ENCODE measurements at places on chromosomes 12 and 14. TPM values are rescaled to one million over a fixed set of nuclear protein-coding genes. Genes with fewer than 3 reads are reported as not detected.

DNA sequence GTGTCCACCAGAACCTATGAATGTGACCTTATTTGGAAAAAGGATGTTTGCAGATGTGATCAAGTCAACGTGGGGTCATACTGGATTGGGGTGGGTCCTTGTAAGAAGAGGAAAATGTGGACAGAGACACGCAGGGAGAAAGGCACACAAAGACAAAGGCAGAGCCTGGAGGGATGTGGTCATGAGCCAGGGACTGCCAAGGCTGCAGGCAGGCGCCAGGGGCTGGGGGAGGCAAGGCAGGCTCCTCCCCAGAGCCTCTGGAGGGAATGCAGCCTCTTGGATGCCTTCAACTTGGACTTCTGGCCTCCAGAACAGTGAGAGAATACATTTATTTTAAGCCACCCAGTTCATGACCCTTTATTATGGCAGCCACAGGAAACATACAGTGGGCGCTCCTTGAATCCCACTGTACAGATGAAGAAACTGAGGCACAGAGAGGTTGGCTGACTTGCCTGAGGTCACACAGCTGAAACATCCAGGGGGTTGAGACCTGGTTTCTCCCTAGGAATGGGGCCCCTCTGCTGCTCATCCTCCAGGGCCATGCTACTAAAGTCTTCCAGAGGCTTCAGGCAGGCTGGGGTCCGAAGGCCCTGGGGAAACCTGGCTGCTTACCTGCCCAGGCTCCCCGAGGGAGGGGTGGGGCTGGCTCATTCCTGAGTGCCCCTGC is 99.7 kb downstream of the RFLNA start:
- DNase-seq: no peak

- no peak for DNase-seq
Observed at GRCh38 chr12:43307126-43307525, 244.9 kb downstream of the ADAMTS20 start.

GRCh38 chr14:65470404-65470880 is 57.9 kb downstream of the FUT8 start:
- no peak for DNase-seq

- peak; percentile 93 for DNase-seq
Observed at GRCh38 chr14:35404449-35405303, at the start of gene NFKBIA. Gene NFKBIA (minus strand): TSS chr14:35404749. CDS start chr14:35404644, 105 bp downstream.

DNA sequence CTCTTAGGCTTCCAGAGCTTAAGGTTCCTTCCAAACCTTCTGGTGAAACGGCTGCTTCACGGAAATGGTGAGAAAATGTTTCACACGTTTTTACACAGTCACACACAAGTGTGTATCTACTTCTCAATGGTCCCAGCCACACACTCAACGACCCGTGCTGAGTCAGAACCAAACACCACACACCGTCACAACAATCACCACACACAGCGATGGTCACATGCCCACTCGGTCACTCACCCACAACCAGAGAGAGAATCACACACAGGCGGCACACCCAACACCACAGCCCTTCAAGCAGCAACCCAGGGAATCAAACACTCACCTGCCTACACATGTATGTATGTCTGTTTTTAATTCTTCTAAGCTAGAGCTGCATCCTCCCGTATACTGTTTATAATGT is 12.6 kb upstream of the PLEKHD1 start:
- no peak for DNase-seq

The LHX5 gene
- total RNA-seq: not detected

The DYNLL1 gene
- 323 TPM for total RNA-seq

DNA sequence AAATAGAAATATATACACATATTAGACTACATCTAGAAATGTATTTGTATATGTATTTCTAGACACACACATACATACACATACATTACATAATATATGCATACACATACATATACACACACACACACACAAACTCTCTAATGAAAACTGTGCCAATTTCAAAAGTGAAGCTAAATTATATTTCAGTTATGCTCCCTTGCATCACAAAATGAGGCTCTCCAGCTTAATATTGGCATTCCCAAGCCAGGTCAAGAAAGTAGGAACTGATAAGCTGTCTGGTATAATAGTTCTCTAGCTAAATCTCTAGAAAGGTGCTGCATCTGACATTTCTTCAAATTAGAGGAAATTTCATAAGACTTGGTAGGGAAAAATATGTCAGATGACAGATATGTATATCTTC is 56.9 kb downstream of the GARIN6 start:
- no peak for DNase-seq

The FAM181A gene
- not detected for total RNA-seq

DNA sequence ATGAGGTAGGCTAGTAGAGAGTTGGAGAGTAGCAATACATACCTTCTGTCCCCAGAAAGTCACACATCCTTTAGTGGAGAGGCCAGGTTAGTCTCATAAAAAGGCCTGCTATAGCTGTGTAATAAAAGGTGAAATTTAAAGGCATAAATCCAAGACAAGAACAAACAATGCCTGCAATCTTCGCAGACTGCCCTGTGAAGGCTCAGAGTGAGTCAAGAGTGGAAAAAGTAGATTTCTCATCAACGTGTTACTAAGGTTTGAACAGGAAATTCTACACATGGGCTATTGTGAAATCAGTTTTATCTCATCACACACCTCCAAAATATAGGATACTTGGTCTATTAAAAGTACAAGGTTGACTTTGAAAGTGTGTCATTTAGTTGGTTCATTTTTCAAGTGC is at the start of gene KLRC1:
Gene KLRC1, minus strand, starts transcription at position 222 of the 400 bp plus-strand sequence. CDS start 2,221 bp downstream, outside the sequence.
- DNase-seq: no peak

DNA sequence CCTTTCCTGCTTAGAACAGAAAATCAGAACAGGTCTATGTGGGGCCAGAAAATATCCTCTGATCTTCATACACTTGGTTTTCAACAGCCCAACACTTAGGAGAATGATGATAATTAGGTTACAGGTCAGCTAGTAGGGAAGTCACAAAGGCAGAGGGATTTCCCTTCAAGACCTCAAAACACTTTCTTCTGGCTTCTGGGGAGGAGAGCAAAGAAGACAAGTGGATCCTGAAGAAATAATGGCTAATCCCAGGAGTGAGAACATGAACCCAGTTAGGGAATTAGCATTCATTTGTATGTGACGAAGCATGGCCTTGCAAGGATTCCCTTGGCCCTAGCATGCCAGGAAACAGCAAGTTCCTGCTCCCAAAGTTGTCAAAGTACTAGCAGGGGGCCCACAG is 223.3 kb downstream of the BCAT1 start:
- no peak for DNase-seq

The IGF1 gene
- 1.6 TPM for total RNA-seq

The SERPINA5 gene
- total RNA-seq: not detected

GRCh38 chr14:103081951-103082350 is 2.1 kb upstream of the LBHD2 start:
- DNase-seq: no peak

The COX8C gene
- total RNA-seq: not detected

DNA sequence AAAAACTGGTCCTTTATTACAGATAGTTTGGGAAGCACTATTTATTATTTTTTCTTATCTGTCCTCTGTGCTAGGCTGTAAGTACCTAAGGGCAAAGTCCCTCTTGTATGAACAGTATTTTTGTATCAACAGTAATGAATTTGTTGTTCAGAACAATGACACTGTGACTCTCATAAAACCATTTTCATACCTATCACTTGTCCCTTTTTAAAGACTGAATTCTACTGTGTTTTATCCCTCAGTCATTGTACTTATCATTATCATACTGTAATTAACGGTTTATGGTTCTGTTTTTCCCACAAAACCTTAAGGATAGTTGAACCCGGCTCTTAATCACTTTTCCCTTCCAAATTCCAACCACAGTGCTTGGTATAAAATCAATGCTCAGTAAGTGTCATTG is 69.4 kb downstream of the SRGAP1 start:
- DNase-seq: no peak

GRCh38 chr14:82502043-82502442 is 968.4 kb upstream of the SEL1L start:
- no peak for DNase-seq

DNA sequence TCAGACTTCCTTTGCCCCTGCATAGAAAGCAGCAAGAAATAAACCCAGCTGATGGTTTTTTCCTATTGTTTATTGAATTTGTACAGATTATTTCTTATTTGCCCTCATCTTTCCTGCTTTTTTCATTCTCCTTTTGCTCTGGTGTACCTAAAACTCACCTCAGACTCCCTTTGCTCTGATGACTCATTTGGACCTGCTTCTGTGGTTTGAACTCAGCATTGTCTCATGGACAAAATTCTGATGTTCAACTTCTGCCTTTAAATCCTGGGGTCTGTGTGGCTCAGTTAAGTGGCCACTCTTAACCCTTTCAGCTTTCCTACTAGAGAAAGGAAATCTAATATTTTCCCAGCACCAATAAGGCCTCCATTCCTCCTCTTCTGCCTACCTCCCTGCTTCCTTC is 3.5 kb upstream of the SENP1 start:
- no peak for DNase-seq

The GNG2 gene
- total RNA-seq: 120 TPM

DNA sequence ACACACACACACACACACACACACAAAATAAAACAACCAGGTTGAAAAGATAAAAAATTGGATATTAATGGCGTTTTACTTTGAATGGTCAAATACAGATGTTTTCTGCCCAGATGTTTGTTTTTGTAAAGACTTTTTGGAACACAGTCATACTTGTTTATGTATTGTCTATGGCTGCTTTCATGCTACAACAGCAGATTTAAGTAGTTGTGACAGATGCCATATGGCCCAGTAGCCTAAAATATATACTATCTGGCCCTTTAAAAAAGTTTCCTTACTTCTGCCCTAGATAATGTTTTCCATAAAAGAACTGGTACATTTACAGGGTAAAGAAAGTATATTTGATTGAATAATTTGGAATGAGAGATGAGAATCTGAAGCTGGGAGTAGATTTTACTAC is 1362.8 kb upstream of the SEL1L start:
- no peak for DNase-seq

The FITM1 gene
- total RNA-seq: 1.0 TPM

DNA sequence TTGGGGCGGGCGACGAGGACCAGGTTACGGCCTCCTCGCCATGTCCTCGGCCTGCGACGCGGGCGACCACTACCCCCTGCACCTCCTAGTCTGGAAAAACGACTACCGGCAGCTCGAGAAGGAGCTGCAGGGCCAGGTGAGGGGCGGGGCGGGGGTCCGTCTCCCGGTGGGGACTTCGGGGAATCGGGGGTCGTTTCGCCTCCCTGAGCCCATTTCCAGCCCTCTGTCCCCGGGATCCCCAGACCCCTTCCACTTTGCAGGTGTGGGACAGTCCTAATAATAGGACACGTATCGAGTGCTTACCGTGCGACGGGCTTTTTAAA is 380 bp downstream of the ANKRD13A start:
- no peak for DNase-seq

- peak; percentile 46 for DNase-seq
Observed at GRCh38 chr12:57430112-57430930, 522 bp downstream of the R3HDM2 start.

GRCh38 chr12:6463216-6463615 is 7.3 kb downstream of the VAMP1 start:
- DNase-seq: no peak

The PLEK2 gene
- total RNA-seq: not detected

DNA sequence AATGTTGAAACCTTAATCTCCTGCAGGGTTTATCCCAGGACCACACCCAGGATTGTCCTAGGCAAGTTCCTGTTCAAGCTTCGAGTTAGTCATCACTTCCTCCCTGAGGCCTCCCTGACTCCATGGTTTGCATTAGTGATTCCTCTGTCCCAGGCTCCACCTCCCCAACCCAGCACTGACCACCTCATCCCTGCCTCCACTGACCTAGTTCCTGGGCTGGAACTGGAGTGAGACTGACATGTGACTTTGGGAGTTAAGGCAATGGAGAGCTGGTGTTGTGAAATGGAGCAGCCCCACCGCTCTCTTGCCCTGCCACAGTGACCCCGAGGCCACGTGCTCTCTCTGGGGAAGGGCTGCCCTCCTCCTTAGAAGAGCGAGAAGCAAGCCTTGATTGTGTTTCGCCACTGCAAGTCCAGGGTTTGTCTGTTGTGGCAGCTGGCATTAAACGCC is 15.8 kb upstream of the DTX1 start:
- no peak for DNase-seq

DNA sequence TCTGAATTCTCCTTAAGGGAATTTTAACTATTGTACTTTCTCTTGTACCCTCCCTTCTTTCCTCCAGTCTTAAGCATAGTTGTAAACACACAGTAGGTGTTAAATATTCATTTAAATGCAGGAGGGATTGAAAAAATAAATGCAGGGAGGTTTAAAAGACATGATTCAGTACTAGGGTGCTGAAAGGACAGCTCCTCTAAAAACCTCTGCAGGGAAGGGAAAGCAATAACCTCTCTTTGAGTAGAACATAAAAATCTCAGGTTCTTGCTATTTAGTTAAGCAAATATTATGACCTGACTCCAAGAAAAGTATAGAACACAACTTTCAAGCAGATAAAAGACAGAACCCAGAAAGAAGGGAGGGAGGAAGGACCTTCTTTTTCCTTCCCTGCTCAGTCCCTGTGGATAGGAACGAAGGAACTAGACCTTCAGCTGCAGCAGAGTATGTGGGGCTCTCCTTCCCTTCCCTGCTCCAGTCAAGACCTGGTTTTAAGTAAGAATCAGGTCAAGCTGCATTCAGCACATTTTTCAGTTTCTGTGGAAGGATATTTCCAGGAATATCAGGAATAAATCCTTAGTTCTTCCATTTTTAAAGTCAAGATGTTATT is 4.7 kb downstream of the MAP3K9 start:
- no peak for DNase-seq

DNA sequence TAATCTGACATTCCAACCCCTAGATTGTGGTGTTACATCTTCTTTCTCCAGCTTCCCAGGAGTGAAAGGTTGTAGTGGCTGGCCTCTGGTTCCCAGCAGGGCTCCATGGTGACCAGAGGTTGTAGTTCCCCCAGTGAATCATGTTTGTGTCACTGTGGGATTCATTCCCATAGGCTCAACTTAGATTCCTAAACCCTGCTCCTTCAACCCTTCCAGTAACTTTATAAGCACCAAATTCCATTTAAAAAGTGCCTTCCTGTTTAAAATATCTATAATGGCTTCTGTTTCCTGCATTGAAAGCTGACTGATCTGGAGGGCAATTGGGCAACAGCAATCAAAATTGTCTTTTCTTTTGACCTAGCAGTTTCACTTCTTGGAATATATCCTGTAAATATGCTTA is 40.5 kb upstream of the TBC1D15 start:
- DNase-seq: no peak

The CD163 gene
- total RNA-seq: not detected

DNA sequence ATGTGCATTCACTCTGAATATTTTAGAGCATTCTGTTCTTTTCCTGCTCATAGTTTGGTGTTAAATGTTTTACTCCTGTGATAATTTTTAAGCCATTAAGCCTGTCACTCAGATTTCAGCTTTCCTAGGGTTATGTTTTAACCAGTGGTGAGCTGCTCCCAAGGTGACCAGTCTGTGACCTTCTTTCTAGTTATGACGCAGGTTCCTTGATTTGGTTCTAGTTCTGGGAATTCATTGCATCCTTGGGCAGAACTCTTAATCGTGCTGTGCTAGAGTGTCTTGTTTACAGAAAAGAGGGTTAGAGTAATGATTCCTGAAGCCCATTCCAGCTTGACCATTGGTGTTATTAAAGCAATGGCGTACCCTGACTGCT is 2.2 kb downstream of the GABARAPL1 start:
- no peak for DNase-seq

Measured in activated T-helper 2 cell treated with anti-CD3 and anti-CD28 coated beads, Interferon-gamma antibody, Interleukin-2, Interleukin-4, amounts not matched to agents 10 μg/mL and 5 μg/mL and 100 μg/mL, durations not matched to agents 14 hours and 24 hours and 36 hours (primary cell).